ENCODE measurements at places on chromosomes 6 and 20. TPM values are rescaled to one million over a fixed set of nuclear protein-coding genes. Genes with fewer than 3 reads are reported as not detected.

- no peaks in the 10 kb centered on the region for H3K36me3 ChIP-seq
- peaks cover 6% of the 10 kb centered on the region for H3K4me1 ChIP-seq
- DNase-seq = no peak
- no peaks in the 10 kb centered on the region for H3K27me3 ChIP-seq
- no peak overlapping the region for H3K27ac ChIP-seq
These were observed 22.5 kb downstream of the SOX4 start for GRCh38 chr6:21616005-21616404.

The PAX1 gene
- total RNA-seq = not detected

- no peaks in the 10 kb centered on the region for H3K4me1 ChIP-seq
- H3K4me3 ChIP-seq = no peak overlapping the region
- no peak overlapping the region for H3K27ac ChIP-seq
These were observed 50.8 kb upstream of the AIG1 start for GRCh38 chr6:143009851-143010250.

DNA sequence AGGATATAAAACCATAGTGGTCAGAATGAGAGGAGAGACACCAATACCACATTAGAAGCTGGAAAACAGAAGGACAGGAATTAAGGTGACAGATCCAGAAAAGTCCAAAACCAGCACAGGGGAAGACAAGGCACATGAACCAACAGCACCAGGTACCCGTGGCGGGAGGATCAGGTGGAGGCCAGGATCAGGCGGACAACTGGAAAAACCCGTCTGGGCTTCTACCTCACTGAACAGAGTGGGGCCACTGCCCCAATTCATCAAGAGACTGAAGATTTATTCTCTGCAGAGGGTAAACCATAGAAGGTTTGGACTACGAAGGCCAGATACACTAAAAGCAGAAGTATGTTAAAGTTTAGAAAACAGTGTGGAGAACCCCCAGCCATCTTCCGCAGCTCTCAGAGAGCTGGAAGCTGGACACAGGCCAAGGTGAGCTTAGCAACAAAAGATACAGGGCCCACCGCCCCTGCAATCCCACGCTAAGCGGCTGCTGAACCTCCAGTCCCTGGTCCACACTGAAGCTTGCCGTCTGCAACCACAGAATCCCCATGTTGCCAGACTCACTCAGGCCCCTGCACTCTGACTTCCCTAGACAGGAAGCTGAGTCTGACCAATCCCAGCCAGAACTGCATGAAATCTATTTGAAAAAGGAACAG, 29.9 kb downstream of the ABHD12 start:
- H3K27me3 ChIP-seq = no peaks in the 10 kb centered on the region
- no peak for DNase-seq
- peaks cover 16% of the 10 kb centered on the region for H3K4me1 ChIP-seq
- H3K36me3 ChIP-seq = no peaks in the 10 kb centered on the region
- H3K27ac ChIP-seq = no peak overlapping the region

GRCh38 chr6:25278261-25278913, 787 bp upstream of the CARMIL1 start:
- no peaks in the 10 kb centered on the region for H3K36me3 ChIP-seq
- no peaks in the 10 kb centered on the region for H3K27me3 ChIP-seq
- peak overlapping the region; percentile 53 for H3K4me3 ChIP-seq
